ENCODE measurements at places on chromosomes 12 and 14. TPM values are rescaled to one million over a fixed set of nuclear protein-coding genes. Genes with fewer than 3 reads are reported as not detected.

Gene OR4E2
- not detected for total RNA-seq

Gene BRI3BP
- 10.0 TPM for total RNA-seq

Gene KLHDC2
- total RNA-seq, result 55.7 TPM

Gene DTX1
- total RNA-seq, result 0.73 TPM

Gene LYZ
- not detected for total RNA-seq

Gene FBXO21
- total RNA-seq, result 64.5 TPM

Gene TAS2R7
- not detected for total RNA-seq

Gene CLEC2A
- total RNA-seq, result not detected

Gene PALS1
- 13.2 TPM for total RNA-seq

Gene ERBB3
- total RNA-seq, result under 0.01 TPM

Gene OTOGL
- total RNA-seq, result 0.20 TPM

Gene VDR
- 10.7 TPM for total RNA-seq

Gene PTHLH
- 0.73 TPM for total RNA-seq

Gene SLC4A8
- 1.5 TPM for total RNA-seq

Gene CAPZA3
- total RNA-seq, result not detected

Gene TSPAN19
- under 0.01 TPM for total RNA-seq

Gene NYNRIN
- 4.8 TPM for total RNA-seq

Gene RNASE2
- not detected for total RNA-seq

Gene NKX2-1
- total RNA-seq, result not detected

Gene PKP2
- not detected for total RNA-seq

Gene AKAP3
- 1.1 TPM for total RNA-seq

Gene PAX9
- 0.39 TPM for total RNA-seq

Gene LRRIQ1
- total RNA-seq, result 0.59 TPM

Gene GPN3
- total RNA-seq, result 17.8 TPM

Gene LRP1-AS
- total RNA-seq, result not detected

Gene RNF212B
- not detected for total RNA-seq

Gene SMOC1
- 25.2 TPM for total RNA-seq

Gene CPNE6
- total RNA-seq, result not detected

Gene MSI1
- not detected for total RNA-seq
